Activated CD4-positive, alpha-beta T cell treated with anti-CD3 and anti-CD28 coated beads, Interleukin-2, amount 50 U/mL, for 4 hours (primary cell): ENCODE measurements at places on chromosomes 7 and 10.

DNA sequence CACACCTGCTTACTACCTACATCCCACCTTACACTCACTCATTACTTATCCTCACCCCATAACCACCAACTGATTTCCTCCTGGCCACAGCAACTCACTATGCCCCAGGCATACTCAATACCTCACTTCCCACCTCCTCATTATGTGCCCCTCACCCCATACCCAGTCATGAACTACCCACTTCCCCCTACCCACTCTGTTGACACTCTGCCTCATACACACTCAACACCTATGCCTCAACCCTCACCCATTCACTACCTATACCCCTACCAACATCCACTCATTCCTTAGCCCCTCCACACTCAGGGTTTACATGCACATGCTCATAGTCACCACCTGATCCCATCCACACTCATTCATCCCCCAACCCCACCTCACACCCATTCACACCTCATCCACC, 39.6 kb downstream of the SEC61G start:
- no peak for DNase-seq

DNA sequence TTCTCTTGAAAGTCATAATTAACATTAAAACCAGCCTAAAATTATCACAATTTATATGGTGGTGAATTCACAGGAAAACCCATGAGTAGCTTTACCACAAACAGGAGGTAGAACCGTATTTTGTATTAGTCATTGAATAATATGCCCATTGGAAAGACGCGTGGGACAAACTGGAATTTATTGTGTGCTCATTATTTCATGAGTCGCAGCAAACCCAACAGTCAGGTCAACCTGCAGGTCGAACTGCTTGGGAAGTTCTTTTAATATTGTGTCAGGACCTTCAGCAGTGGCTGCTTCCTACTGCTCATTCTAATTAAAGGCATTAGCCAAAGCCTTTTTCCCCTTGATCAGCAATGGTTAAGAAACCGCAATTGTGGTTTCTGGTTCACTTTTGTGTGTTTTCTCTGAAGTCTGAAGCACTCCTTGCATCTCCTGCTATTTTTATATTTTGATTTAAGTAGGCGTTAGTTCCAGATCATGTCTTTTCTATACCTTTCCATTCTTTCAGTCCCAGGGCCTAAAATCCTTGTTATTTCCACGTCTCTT, 100.1 kb downstream of the RAB11FIP2 start:
- DNase-seq = no peak

GRCh38 chr10:132548869-132549268, 11.3 kb downstream of the INPP5A start:
- no peak for DNase-seq

DNA sequence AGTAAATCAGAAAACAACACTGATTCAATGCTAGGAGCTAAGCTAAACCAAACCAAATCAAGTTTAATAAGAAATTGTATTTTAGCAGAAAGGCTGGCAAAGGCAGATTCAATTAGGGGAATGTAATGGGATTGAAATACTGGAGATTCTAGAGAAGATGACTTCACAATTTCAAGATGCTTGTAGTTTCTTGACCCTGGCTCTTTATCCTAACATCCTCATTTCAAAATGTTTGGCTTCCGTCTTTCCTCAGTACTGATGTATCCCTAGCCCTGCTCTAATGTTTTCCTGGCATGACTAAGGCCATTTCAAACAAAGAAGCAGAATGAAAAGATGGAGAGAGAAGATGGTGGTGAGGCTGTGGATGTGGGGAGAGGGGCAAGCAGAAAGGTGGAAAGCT, 2.7 kb upstream of the JCAD start:
- DNase-seq = no peak

GRCh38 chr10:88793712-88794299, 8.7 kb upstream of the LIPM start:
- DNase-seq = no peak

DNA sequence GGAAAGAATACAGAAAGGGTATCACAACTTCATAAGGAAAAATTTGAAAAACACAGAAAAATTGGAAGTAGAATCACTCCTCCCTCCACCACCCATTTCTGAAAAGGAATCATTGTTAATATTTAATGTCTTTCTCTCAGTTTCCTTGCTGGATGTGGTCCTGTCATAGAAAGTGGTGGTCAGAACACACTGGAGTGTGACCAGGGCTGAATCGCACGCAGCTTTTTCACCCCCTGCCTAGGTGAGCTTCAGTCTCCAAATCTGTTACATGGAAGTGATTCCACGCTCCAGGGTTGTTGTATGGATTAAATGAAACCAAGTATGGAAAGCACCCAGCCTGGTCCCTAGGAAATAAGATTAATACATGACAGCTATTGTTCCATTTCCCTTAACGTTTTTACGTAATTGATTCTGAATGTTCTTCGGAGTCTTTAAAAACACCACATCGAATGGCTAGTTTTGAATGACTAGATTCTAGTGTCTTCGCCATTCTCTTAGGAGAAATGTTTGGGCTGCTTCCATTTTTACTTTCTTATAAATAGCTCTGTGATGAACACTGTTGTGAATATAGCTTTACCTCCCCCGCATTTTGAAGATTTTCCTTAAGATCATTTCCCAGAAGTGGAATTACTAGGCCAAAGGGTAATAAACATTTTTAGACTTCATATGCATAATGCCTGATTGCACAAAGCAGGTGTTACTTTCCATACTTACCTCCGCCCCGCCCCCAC, 10.9 kb upstream of the DUSP5 start:
- DNase-seq = no peak

DNA sequence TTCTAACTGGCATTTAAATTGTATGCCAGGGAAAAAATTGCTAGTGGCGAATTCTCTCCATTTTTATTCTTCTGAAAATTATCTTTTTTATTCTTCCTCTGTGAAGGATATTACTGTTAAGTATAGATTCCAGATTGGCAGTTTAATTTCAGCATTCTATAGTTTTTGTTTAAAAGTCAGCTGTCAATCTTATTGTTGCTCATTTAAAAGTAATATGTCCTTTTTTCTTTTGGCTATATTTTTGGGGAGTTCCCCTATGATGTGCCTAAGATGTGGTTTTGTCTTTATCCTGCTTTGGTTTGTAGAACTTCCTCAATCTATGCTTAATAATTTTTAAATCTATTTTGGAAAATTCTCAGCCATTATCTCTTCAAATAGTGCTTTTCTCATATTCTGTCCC, 135.9 kb downstream of the ARHGAP12 start:
- DNase-seq = no peak

GRCh38 chr7:134701272-134701671, 54.6 kb downstream of the BPGM start:
- no peak for DNase-seq

GRCh38 chr7:158133057-158133456, 454.6 kb downstream of the PTPRN2 start:
- DNase-seq = no peak

GRCh38 chr10:87596351-87596750, 63.3 kb upstream of the PAPSS2 start:
- no peak for DNase-seq

- DNase-seq = no peak
Measured at GRCh38 chr10:108782411-108782810, 1140.9 kb downstream of the XPNPEP1 start.

GRCh38 chr7:37784015-37784414, 64.4 kb upstream of the NME8 start:
- no peak for DNase-seq

DNA sequence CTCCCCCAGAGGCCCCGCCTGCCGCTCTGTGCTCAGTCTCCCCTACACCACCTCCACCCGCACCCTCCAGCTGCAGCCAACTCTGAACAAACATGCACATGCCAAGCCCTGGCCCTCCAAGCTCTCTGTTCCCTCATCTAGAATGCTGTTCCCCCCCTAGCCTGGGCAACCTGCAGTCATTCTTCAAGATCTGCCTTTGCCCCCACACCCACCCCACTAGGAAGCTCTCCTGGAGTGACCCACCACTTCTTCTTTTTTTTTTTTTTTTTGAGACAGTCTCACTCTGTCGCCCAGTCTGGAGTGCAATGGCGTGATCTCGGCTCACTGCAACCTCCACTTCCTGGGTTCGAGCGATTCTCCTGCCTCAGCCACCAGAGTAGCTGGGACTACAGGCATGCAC, 13.7 kb downstream of the MYL10 start:
- DNase-seq = no peak

DNA sequence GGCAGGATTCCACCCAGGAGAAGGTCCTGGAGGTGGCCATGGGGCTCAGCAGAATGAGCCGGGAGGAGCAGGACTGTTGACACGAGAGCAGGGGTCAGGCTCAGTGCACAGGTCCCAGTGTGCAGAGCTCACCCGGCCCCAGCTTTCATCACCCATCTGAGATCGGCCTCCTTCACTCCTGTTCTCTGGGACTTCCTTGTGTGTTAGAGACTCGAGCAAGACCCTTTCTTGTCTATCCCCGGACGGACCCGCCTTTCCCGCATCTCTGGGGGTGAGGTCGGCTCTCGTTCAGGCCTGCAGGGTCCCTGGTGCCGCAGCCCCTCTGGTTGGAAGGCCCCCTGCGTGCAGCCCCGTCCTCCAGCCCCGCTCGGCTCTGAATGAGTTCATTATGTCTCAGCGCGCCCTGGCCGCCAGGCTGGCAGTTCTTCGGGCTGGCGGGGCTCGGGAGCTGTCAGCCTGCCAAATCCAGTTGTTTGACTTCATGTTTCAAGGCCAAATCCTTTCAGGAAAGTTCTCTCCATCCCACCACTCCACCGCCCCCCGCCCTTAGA, 127.9 kb downstream of the LHPP start:
- no peak for DNase-seq

- no peak for DNase-seq
Measured at GRCh38 chr7:158075633-158076001, 512.0 kb downstream of the PTPRN2 start.

- no peak for DNase-seq
Measured at GRCh38 chr7:144133307-144133706, 10.3 kb downstream of the OR2A14 start.

GRCh38 chr7:12066521-12066920, 144.6 kb upstream of the TMEM106B start:
- no peak for DNase-seq
